Caco-2 (cell line): ENCODE measurements at places on chromosomes 6 and 20.

GRCh38 chr6:41878961-41879405 lies 16.2 kb downstream of the USP49 start:
- DNase-seq: no peak

- no peak for DNase-seq
These were observed 5.7 kb downstream of the TUBB2A start for GRCh38 chr6:3151691-3152090.

DNA sequence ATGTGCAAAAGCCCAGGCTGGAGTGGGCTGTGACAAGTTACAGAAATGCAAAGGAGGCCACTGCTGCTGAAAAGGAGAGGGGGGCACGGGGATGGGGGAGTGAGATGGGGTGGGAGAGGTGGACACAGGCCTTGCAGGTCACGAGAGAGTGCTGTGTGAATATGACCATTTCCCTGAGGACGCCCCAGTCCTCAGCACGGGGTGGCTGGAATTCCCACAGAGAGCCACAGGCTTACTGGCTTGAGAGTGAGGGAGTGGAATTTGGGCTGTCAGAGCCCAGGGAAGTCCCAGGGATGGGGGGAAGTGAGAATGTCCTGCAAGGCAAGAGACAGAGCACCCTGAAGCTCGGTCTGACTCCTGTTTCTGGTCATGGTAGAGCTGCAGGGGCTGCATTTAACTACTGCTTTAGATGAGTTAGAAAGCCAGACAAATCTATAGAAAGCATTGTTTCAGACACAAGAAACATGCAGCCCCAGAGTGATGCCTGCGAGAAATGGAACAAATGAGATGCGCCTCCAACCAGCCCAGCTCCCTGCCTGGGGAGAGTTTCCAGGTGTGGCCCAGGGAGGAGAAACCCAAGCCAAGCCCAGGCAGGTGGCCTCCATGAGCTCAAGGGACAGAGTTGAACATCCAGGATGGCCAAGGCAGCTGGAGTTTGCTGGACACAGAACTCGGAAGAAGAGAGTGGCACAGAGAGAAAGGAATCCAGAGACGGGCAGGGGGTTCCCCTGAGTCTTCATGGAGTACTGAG lies 30.5 kb downstream of the NPEPL1 start:
- DNase-seq: no peak

GRCh38 chr20:5675103-5676091 lies 74.8 kb upstream of the SHLD1 start:
- no peak for DNase-seq

DNA sequence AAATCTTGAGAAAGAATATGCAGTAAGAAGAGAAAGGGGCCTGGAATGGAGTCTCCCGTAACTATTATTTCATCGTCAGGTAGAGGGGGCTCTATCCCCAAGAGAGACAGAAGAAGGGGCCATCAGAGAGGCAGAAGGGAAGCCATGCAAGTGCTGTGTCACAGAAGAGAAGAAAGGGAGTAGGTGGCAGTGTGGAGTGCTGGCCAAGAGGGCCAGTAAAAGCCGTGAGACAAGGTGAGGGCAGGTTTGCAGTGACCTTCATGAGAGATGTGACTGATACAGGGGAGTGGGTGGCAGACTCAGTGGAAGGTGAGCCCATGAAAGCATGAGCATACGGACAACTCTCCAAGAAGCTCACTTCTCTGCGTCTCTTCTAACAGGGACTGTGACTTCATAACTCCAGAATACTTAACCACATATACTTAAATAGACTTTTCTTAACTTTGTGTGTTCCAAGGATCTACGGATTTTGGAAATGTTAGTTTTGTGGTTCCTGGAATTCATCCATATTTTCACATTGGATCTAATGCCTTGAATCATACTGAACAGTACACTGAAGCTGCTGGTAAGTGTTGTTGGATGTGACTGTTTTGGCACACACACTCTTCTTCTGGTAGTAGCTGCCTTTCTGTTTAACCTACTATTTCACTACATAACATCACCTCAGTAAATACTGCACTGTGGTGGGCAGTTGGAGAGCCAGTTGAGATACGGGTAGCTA lies 15.6 kb downstream of the PM20D2 start:
- peak; percentile 8 for DNase-seq

DNA sequence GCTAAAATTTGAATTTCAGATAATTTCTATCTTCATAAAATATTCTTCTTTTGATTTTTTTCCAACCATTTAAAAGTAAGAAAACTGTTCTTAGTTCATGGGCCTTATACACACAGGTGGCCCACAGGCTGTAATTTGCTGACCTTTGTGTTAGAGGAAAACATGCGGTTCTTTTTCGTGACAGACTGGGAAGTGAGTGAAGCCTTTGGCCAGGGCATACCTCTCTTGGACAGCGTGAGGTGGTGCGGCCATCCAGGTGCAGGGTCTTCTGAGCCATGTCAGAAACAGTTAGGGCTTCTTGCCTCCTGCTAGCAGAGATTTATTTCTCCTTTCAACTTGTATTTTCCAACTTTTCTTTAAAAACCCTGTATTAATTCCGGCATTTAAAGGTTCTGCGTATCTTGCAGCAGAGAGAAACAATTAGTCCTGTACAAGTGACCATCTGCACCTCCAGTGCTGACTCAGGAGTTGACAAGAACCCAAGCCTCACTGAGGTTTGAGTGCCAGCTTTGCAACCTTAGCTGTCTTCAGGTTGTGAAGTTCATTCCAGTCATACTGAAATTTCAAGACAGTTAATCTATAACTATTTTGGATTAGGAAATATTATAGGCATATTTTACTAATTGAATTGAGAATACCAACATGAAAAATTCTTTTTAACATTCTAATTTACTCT lies 177.8 kb downstream of the LY86 start:
- no peak for DNase-seq

DNA sequence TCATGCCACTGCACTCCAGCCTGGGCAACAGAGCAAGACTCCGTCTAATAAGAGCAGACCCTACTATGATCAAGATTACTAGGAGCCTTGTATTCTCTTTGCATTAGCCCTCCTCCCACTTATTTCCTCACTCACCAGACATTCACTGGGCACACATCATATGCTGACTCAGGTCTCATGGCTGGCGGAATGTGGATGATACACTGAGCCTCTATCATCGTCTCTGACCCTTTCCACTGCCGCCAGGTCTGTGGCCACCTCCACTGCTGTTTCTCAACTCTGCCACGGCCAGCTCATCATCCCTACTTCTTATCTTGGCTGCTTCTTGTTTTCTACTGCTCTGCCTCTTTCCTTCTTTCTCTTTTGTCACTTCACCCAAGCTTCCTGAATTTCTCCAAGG lies 161.0 kb downstream of the BACH2 start:
- DNase-seq: no peak

DNA sequence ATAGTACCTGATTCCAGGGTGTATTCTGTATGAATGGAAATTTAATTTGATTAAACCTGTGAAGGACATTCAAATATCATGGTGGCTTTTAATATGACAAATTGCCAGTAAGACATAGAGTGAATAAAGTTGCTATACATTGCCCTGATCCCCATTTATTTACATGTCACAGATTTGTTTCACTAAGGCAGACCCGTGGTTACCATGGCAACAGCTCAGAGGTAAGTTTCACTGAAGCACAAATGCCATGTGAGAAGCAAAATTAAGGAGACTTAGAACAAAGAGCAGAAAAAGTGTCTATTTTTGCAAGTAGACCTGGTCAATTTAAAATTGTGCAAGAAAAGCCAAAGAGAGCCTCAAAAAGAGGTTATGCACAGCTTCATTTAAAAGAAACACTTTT lies 63.7 kb downstream of the PXDC1 start:
- no peak for DNase-seq

- no peak for DNase-seq
These were observed 64.6 kb downstream of the SNX5 start for GRCh38 chr20:17904027-17904426.

DNA sequence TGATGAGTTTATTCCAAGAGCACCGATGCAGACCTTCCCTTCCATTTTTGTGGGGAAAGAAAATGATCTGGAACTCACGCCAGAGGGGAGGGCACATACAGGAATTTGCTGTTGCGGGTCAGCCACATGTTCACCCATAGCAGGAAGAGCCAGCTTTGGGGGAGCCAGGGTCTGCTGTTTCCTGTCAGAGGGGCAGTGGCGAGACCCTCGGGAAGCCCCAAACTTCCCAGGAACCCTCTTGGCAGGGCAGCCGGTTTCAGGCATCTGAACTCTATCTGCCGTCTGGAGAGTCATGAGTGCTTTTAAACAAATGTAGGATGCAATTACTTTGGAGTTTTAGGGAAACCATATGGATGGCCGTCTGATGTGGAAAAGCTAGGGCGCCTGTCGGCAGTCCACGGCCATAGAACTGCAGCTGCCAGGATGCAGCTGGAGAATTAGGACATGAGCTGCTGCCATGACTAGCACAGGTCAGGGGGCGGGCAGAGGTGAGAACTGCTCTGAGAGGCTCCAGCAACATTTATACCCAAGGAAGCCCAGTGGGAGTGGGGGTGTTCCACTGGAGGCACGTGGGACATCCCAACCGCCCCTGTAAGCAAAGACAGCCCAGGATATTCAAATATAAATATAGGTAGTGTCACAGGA lies 14.8 kb upstream of the SERPINB9 start:
- DNase-seq: no peak

DNA sequence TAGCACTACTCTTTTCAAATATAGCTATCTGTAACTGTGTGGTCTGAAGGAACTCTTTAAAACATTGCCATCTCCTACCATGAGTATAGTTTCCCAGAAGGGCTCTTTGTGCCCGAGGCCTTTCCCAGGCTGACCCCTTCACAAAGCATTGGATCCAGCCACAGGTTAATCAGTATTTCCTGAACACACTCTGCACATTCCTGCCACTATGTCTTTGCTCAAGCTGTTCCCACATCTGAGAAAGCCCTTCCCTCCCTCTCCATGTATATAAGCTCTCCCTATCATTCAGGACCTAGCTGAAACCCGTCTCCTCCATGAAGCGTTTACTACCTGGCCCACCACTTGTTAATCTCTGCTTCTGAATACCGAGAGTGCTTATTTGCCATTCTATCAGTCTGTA lies 47.8 kb upstream of the PKHD1 start:
- DNase-seq: no peak

DNA sequence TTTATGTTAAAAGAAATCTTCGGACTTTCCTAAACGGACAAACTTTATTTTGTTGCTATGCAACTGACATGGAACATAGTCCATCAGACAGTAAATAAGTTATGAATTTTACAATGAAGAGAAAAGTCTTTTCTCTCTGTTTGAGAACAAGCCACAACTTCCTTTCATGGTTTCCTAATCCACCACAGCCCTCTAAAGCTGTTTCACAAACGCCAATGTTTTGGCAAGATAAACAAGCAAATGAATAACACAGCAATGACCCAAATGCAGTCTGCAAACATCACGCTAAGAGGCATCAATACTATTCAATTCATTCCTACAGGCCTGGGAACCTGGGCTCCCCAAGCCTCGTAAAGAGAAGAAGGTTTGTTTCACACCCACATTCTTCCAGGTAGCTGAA lies 60.4 kb downstream of the HAO1 start:
- no peak for DNase-seq

GRCh38 chr6:136890194-136890839 lies 31.8 kb upstream of the SLC35D3 start:
- DNase-seq: no peak
